ENCODE measurements at places on chromosomes 7 and 10.

- no peak for DNase-seq
These were observed 125.1 kb downstream of the CDH23 start for GRCh38 chr10:71521504-71522441.

GRCh38 chr7:99261646-99262045, 11.0 kb upstream of the MYH16 start:
- DNase-seq: no peak

DNA sequence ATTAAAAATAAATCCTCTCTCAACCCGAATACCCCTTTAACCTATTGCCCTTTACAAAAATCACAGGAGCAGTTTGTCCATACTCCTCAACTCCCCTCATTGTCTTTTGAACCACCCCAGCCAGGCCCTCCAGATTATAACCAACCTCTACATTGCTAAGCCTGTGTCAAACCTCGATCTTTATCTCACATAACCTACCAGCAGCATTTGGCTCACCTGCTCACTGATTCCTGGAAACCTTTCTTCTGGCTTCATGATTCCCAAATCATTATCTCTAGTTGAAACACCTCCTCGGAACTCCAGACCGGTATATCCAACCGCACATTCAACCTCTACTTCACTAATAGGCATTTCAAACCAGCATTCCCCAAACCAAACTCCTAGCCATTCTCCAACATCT, 11.8 kb downstream of the SEC61G start:
- DNase-seq: no peak

- no peak for DNase-seq
These were observed 526.9 kb upstream of the VSTM2A start for GRCh38 chr7:54015251-54015650.

GRCh38 chr10:132643709-132644526, 106.3 kb downstream of the INPP5A start:
- DNase-seq: no peak
